ENCODE measurements at places on chromosomes 7 and 10.

GRCh38 chr10:69898524-69898923 lies 96.8 kb downstream of the COL13A1 start:
- DNase-seq = no peak

GRCh38 chr7:35792472-35792871 lies 8.4 kb upstream of the SEPTIN7 start:
- no peak for DNase-seq

DNA sequence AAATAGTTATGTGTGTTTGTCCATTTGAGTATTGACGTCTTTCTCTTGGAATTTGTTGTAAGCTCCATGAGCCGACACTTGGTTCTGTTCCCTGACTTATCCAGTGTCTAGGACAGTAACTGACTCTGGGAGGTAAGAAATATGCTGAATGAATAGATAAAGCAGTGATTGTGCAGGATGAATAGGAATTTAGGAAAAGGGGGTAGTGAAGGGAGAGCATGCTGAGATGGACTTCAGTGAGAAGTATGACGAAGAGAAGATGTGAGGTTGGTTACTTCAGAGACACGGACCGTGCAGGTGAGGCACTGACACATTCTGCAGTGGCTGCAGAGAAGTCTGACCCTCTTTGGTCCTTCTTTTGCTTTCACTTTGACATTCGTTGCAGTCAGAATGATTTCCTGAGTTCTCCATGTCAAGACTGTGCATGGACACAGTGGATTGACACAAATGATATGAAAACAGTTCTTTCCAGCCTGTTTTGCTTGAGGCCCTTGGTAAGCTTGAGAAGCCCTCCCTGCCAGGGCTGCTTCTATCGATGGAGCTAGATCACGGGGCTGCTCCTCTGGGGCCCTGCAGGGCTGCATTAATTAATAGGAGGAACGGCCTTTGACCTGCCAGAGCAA lies 261.5 kb upstream of the SORCS1 start:
- DNase-seq = no peak

DNA sequence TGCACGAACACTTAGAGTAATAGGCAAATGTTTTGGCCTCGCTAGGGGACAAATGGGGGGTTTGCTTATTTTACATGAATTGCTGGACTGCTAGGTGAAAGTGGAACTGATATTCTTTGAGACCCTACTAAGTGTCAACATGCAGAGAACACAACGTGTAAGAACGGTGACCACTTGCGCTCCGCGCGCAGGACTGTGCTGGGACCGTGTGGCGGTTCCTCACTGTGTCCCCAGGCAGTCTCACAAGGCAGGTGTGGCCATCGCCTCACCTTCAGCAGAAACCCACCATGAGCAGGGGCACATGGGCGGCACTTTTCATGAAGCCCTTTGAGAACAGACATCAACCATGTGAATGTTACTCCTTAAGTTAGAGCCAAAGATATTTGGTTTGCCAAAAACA lies 27.2 kb downstream of the PTPRN2 start:
- DNase-seq = no peak

DNA sequence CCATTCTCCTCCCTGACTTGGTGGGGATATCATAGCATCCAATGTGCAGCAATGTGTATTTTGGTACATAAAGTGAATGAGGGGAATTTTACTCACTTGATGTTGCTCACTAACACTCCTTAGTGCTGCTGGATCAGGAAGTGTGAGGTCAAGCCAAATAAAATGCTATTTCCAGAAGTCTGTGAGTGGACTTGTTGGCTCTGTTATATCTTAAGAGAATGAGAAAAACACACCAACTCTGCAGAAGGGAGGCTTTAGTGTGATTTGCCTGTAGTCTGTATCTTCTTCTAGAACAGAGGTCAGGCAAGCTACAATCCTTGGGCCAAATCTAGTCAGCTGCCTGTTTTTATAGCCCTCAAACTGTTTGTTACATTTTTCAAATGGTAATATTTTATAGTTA lies 154.3 kb downstream of the POLR1F start:
- no peak for DNase-seq

DNA sequence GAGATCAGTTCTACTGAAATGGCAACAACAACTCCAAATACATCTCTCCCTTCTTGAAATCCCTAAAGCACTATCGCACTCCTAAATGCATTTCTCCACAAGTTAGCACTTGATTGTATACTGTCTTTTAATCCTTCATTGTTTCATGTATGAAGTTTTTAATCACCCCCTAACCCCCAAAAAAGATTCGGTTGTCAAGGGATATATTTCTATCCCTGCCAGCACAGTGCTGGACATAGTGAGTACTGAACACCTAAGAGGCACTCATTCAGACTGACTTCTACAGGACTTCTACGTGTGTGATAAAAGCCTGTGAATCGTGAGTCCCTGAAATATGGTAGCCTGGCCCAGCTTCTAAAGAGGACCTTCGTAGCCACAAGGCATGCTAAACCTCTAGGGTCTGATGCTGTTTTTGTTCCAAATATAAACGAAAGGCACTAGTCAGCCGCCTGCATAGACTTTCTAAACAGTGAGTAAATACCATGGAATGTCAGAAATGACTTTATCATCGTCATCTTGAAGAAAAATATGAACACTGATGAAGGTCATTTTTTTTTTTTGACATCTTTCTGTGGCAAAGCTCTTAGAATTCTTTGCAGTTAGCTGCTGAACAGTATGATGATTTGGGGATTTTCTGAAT lies 14.6 kb upstream of the ZSCAN21 start:
- no peak for DNase-seq

DNA sequence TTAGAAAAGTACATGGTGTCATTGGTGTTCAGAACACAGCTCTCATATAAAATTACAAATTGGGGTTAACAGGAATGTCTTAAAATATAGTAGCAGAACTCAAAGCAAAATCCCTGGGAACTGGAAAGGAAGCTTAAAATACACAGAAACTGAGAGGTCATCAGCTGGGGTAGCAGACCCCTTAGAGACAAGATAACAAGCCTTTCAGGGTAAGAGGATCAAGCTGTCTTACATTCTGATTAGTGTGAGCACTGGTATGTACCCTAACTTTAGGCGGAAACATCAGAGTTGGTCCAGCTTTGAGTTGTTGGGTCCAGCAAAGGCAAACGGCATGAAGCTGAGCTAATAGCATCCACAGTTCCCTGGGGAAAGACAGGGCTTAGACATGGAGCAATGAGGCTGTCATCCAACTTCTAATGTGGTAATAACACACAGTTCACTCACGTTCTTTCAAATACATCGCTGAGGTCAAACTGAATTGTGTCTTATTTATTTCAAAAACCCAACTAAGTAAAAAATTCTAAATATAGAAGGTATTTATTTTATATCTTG lies 32.6 kb downstream of the ARHGAP21 start:
- DNase-seq = no peak

GRCh38 chr10:94316560-94316959 lies 46.2 kb downstream of the NOC3L start:
- no peak for DNase-seq

DNA sequence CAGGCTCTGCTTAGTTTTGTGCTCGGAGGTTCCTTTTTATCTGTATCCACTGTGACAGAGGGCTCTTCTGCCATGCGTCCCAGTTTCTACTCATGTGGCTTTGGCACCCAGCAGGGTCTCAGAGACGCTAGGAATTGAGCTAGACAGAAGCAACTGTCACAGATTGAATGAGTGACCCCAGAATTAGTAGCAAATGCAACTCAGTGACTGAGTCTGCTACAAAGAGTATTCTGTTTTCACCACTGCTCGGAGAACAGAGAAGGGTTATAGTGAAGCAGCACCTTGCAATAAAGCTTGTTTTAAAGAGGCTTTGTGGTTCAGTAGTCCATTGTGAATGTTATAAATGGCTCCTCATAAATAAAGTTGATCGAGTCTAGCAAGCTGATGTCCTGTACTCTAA lies 113.2 kb downstream of the DNAH11 start:
- DNase-seq = no peak

DNA sequence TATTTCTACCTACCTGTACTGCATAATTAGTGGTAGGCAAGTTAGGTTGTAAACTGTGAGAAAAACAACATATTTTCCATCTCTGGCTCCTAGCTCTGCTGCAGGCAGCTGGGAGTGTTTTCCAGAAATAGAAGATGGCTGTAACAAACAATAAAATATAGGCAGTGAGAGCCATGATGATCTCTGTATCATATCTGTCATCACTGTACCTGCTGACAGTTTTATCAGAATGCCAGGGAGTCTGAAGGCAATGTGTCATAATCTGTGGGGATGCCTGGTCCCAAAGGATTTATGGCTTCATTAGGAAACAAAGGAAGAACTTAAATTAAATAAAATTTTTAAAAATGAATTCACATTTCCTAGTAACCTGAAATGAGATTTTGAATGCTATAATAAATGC lies 160.9 kb upstream of the SMIM30 start:
- DNase-seq = no peak

GRCh38 chr7:131292141-131292905 lies 35.4 kb upstream of the MKLN1 start:
- DNase-seq = no peak

GRCh38 chr7:122301858-122302760 lies 2.4 kb downstream of the FEZF1 start:
- no peak for DNase-seq

DNA sequence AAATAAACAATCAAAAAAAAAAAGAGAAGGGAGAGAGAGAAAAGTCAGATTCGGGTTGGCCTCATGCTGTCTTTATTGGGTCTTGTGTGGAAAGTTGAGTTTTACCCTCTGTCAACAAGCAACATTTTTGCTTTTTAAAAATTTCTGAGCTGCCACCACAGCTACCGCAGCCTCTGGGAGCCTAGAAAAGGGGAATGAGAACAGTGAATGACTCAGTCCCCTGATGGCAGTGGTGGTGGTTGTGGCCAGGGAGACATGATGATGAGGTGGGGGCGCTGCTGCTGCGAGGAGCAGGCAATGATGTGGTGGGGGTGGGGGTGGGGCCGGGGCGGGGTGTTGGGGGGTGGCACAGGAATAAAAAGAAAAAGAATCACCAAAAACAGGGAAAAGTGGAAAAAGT lies 20.0 kb upstream of the CREB3L2 start:
- DNase-seq = no peak

DNA sequence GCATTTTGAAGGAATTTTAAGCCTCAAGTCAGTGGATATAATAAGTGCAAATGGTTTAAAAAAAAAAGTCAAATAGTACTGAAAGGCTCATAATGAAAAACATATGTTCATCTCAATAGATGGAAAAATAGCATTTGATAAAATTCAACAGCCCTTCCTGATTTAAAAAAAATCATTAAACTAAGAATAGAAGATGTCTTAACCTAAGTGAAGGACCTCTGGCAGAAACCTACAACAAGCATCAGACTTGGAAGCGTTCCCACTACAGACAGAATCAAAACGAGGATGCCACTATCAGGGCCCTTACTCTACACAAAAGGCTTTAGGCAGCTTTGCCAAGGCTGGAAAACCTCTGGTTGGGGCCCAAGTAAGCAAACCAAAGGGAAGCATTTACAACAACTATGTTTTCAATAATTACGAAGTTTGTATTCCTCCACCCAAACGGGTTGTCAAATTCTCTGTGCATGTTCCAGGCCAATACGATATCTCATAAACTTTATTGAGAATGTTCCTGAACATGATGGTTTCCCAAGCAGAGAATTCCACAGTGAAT lies 45.1 kb downstream of the CYTH3 start:
- DNase-seq = peak; percentile 45

- no peak for DNase-seq
These were observed 292.5 kb downstream of the CCDC3 start for GRCh38 chr10:12709000-12709401.

GRCh38 chr7:112437072-112437471 lies 13.2 kb upstream of the IFRD1 start:
- DNase-seq = no peak

- no peak for DNase-seq
These were observed 76.1 kb upstream of the DUSP5 start for GRCh38 chr10:110421512-110422138.

GRCh38 chr10:80739328-80739727 lies 201.6 kb downstream of the SH2D4B start:
- DNase-seq = no peak

DNA sequence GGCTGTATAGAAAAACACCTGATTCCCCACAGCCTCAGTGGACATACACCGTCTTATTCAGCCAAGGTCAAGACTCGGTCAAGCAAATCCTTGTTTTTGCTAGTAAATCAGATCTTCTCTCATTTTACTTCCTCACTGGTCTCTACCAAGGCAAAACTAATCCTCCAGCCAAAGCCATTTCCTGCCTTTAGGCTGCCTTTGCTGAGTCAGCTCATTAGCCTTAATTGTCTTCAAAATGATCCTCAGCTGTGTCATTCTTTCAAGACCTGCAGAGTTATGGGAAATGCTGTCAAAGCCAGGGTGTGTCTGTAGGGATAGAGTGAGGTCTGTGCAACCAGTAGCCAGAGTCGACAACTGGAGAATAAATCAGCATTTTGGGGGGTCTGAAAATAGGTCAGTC lies 107.2 kb upstream of the FAM180A start:
- no peak for DNase-seq

GRCh38 chr10:35413985-35414861 lies 77.9 kb downstream of the CCNY start:
- DNase-seq = no peak

DNA sequence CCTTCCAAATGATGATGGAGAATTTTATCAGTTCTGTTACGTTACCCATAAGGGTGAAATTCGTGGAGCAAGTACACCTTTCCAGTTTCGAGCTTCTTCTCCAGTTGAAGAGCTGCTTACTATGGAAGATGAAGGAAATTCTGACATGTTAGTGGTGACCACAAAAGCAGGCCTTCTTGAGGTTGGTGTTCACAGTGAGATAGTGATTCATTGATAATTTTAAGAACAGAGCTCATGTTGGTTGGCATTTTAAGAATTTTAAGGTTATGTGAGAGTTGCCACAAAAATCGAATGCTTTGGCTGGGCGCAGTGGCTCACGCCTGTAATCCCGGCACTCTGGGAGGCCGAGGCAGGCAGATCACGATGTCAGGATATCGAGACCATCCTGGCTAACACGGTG lies 25.9 kb downstream of the TAX1BP1 start:
- no peak for DNase-seq

GRCh38 chr10:123470336-123470921 lies 195.7 kb upstream of the GPR26 start:
- DNase-seq = no peak

DNA sequence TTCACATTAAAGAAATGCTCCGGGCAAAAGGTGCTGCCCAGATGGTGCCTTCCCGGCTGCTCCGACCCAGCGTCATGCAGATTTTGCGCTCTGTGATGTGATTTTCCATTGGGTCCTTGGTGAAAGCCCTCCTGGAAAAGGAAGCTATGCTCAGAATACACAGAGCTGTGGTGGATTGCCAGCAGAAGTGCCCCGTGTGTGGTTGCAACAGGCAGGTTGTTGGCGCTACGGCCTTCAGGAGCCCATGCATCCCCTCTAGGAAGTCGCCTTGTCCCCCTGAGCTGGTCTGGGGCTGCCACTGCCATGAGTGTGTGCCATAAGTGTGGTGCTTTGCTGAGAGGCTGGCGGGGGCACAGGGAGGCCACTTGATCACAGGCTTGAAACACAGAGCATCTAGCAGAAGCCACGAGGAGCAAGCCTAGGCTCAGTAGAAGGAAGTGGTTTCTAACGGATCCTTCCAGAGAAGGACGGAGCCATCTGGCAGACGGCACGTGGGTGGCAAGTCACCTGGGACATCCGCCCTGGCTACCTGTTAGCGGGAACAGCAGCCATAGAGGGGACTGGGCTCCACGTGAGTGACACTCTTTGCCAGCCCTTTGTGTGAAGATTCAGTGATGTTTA lies 210.9 kb downstream of the CUX1 start:
- DNase-seq = no peak

- DNase-seq = no peak
These were observed 216.3 kb downstream of the GFRA1 start for GRCh38 chr10:116056445-116057293.
